Upper lobe of right lung (tissue), 1 donor: ENCODE measurements at places on chromosomes 7 and 10. TPM values are rescaled to one million over a fixed set of nuclear protein-coding genes. Genes with fewer than 3 reads are reported as not detected.

The HOXA13 gene
- total RNA-seq = not detected

The CALN1 gene
- total RNA-seq = not detected

The GALNT17 gene
- total RNA-seq = 7.1 TPM

The CNPY1 gene
- total RNA-seq = not detected

The TMEM176A gene
- total RNA-seq = 63.7 TPM

The STAG3 gene
- total RNA-seq = 2.3 TPM

The NEUROG3 gene
- not detected for total RNA-seq

DNA sequence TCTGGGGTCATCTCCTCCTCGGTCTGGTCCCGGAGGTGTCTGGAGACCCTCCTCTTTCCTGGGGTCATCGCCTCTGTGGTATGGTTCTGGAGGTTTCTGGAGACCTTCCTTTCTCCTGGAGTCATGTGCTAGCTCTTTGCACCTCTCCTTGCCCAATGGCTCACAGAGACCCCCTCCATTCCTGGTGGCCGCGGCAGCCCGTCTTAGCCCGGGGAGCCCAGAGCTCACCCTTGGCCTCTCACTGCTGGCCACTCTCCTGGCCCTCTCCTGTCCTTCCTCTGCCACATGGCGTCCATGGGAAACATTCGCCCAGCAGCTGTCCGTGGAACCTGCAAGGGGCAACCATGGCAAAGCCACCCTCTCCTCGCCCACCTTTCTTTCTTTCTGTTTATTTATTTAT is 20.2 kb upstream of the FOXL3 start:
- DNase-seq = no peak

GRCh38 chr7:21408481-21408820 is 19.4 kb upstream of the SP4 start:
- DNase-seq = no peak

DNA sequence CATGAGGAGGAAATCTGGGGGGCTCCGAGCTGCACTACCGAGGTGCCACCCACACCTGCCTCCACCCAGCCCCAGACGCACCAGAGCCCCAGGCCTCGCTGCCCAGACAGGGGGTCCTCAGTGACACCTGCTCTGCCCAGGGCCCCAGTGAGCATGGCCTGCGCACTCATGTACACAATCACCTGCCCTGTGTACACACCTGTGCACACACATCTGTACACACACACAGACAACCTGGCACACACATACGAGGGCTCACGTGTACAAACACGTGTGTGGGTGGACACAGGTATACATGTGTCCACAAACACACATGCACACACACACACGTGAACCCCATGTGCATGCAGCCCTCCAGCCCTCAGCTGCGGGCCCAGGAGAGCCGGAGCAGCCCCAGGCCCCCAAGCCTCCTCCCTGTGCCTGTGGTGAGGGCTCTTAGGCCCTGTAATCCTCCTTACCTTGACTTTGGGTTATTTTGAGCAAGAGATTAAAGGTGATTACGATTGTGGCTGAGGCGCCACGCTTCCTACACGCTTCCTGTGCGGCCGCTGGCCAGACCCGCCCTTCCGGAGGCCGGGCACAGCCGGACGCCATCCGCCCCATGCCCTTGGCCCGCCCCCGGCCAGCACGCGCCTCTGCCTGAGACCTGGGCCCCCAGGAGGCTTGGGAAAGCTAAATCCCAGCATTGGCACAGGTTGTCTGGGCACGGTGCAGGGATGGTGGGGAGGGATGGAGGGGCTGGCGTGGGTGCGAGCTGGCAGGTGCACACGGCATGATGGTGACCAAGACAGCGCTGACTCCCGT is 71.9 kb downstream of the ELFN1 start:
- no peak for DNase-seq

DNA sequence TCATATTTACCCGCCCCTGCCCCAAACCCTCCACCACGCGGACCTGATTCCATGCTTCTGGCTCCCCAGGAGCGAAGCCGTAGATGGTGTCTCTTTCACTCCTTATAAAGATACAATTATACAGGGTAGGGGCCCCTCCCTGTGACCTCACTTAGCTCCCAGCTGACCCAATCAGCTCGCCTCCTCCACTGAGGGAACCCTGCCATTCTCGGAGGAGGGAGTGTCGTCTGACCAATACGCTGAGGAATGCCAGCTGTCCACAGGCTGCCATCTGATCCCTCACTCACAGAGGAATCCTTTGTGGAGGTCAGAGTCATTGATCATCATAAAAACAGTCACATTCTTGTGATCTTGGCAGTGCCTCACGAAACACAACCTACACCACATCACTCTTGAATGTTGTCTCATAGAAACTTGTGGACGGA is 67.5 kb upstream of the INSIG1 start:
- DNase-seq = no peak

GRCh38 chr10:44864051-44864450 is 47.1 kb upstream of the TMEM72 start:
- DNase-seq = peak; percentile 81

DNA sequence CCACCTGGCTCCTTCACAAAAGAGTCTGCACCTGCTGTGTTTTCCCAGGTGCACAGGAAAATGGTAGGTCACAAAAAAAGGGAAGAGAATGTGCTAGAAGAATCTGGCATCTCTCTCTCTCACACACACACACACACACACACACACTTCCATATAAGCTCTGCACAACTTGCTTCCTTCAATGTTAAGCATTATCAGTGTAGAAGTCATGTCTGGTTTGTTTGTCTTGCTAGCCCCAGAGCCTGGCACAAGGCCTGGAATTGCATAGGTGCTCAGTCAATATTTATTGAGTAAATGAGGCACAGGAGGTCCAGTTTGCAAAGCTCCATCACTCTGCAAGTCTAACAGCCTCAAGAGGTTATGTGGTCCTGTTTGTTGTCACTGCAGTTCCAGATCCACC is 867.3 kb upstream of the AUTS2 start:
- DNase-seq = no peak

- DNase-seq = peak; percentile 48
Observed at GRCh38 chr7:47376991-47377616, 204.8 kb downstream of the TNS3 start.

- DNase-seq = no peak
Observed at GRCh38 chr7:103989785-103990767, 618 bp upstream of the RELN start.

- DNase-seq = no peak
Observed at GRCh38 chr10:88115968-88116367, 252.5 kb downstream of the PTEN start.

GRCh38 chr7:133117452-133117851 is 35.6 kb upstream of the CHCHD3 start:
- DNase-seq = no peak

GRCh38 chr10:515674-516073 is 173.8 kb downstream of the DIP2C start:
- DNase-seq = no peak
